Trophoblast cell (in vitro differentiated cells and primary cell): ENCODE measurements at places on chromosomes 6 and 20.

DNA sequence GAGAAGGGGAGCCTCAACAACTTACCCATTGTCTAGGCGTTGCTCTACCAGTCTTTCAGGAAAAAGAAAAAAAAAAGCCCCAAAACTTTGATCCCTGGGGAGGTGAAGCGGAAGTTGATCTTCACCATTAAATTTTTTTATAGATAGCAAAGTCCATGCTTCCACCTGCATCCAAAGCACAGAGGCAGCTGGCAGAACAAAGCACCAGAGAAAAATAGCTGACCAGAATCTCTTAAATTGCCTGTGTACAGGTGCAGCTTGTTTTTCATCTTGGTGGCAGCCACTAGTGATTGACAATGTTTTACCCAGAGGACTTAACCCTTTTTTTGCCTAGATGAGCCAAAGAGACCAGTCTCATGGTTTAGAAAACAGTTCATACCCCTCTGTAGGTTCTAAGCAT, 86.0 kb downstream of the MYB start:
- H3K4me3 ChIP-seq: no peak overlapping the region
- no peaks in the 10 kb centered on the region for H3K27me3 ChIP-seq
- H3K4me1 ChIP-seq: peaks cover 5% of the 10 kb centered on the region
- H3K27ac ChIP-seq: no peak overlapping the region
- no peak for DNase-seq

DNA sequence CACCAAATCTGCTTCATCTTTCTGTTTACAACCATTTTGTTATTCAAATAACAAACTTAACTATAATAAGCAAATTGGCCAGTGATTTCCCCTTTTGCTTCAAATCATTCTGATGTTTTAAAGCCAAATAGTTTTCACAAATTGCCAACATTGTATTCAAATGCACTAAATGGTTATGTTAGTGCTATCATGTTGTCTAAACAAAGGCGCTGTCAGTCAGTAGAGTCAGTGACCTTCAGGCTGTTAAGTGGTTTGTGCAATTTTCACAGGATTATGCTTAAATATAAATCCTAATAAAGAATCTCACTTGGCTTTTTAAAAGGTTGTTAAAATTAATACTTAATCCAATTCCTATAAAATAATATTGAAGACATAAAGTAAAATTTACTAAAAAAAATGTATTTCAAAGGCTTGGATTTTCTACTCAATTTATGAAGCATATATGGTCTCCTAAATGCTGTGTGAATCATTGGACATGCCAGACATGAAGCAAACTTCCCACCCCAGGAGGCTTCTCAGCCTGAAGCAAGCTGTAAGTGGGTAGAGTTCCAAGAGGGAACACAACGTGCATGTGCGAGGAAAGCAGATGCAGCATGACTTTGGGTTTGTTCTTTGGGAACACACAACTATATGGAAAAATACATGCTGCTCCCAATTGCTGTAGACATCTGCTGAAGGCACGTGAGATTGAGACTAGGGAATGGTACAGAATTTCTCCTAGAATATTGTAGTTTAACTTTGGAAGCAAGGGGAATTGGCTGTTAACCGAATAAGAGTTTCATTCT, 54.9 kb downstream of the RSPO3 start:
- DNase-seq: no peak
- H3K27me3 ChIP-seq: no peaks in the 10 kb centered on the region
- H3K36me3 ChIP-seq: no peaks in the 10 kb centered on the region
- no peak overlapping the region for H3K4me3 ChIP-seq
- no peaks in the 10 kb centered on the region for H3K4me1 ChIP-seq

DNA sequence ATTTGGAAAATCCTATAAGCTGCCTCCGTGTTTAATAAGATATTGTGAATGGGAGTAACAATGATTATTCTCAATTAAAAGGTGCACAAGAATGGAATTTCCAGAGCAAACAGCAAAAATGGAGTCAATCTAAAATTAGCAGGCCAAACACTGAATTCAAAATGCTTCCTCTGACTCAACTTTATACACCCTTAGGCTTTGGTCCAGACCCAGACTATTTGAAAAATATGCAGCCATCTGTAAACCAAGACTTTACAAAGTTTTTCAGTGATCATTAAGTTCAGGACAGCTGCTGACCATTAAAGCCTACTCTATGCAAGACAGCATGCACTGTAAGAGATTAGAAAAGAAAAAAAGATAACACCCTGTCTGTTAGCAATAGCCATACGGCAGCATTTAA, 39.4 kb upstream of the CCN6 start:
- DNase-seq: no peak
- no peaks in the 10 kb centered on the region for H3K36me3 ChIP-seq
- no peak overlapping the region for H3K27ac ChIP-seq
- no peaks in the 10 kb centered on the region for H3K4me1 ChIP-seq
- no peaks in the 10 kb centered on the region for H3K27me3 ChIP-seq

DNA sequence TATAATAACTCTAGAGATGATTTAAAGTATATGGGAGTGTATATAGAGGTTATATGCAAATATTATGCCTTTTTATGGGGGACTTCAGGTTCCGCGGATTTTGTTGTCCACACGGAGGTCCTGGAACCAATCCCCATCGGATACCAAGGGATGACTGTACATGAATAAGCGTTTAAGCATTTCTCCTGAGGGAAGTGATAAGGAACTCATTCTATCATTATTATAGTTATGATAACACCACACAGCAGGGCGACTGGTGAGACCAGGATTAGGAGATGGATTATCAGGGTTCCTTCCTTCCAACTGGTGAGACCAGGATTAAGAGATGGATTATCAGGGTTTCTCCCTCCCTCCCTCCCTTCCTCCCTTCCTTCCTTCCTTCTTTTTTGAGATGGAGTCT, 6.6 kb downstream of the ECI2 start:
- H3K4me3 ChIP-seq: no peak overlapping the region
- peaks cover 3% of the 10 kb centered on the region for H3K36me3 ChIP-seq

DNA sequence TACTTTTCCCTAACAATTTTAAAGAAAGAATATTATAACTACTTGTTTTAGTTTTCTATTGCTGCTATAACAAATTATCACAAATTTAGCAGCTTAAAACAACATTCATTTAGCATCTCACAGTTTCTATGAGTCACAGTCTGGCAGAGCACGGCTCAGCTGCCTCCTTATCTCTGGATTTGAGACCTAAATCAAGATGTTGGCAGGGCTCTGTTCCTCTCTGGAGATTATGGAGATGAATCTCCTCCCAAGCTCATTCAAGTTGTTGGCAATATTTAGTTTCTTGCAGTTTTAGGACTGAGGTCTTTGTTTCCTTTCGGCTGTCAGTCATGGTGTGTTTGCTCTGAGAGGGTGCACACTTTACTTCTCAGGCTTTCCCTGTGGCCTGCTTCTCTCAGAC, 1065.8 kb upstream of the EYS start:
- no peak overlapping the region for H3K4me3 ChIP-seq
- H3K36me3 ChIP-seq: no peaks in the 10 kb centered on the region
- H3K27me3 ChIP-seq: no peaks in the 10 kb centered on the region
- no peaks in the 10 kb centered on the region for H3K4me1 ChIP-seq

DNA sequence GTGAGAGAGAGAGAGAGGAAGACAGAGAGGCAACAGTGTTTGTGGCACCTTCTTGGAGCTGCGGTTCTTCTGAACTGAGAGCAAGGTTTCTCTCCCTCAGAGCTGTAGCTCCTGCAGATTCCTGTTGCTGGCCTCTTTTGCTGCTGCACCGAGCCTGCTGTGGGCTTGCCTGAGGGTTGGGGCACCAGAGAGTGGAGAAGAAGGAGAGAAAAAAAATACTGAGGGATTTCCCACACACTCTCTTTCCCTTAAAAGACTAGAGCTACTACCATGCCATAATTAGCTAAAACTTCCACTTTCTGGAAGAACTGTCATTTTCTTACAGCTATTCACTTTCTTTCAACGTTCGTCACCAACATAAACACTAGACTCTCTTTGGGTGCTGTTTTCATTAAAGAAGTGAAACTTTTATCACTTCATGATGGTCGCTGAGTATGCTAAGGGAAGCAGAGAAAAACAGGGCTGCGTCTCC, 18.2 kb upstream of the ECI2 start:
- H3K4me1 ChIP-seq: no peaks in the 10 kb centered on the region
- no peaks in the 10 kb centered on the region for H3K27me3 ChIP-seq

DNA sequence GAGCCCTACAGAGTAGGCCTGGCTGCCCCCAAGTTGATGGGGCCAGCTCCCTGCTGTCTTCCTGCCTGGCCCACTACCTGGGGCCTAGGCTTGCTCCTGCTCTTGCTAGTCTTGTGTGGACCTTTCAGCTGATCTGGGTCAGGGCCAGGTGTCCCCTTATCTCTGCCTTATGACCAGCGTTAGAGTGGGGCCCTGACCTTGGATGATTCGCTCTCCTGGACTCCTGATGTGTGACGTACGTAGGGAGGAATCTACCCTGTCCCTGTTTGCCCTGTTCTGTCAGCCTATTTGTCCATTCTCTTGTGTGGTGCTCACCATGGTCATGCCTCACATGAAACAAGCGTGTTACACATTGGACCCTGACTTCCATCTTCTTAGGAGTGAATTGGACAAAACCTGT, 571.8 kb downstream of the QKI start:
- no peaks in the 10 kb centered on the region for H3K27me3 ChIP-seq
- peak; percentile 97 for DNase-seq
- no peaks in the 10 kb centered on the region for H3K36me3 ChIP-seq
- H3K4me1 ChIP-seq: peaks cover 3% of the 10 kb centered on the region
- no peak overlapping the region for H3K27ac ChIP-seq

DNA sequence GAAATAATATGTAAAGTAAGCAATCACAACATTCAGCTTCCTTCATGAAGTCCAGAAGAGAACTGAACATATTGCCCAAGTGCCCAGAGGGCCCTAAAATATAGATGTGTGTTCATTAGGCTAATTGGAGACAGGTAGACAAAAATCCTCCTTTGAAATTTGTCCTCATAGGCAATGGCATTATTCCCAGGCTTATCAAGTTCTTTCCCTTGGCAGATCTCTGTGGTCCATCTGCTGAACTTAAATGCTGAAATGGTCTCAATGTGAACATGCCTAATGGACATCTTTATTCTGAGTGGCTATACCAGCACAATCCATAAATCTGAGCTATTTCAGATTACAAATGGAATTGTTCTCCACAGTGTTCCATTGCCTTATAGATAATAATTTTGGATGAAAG, 79.0 kb upstream of the BMP5 start:
- H3K27me3 ChIP-seq: no peaks in the 10 kb centered on the region
- no peak overlapping the region for H3K4me3 ChIP-seq
- no peaks in the 10 kb centered on the region for H3K4me1 ChIP-seq

GRCh38 chr6:117666881-117667280, 8.4 kb upstream of the NUS1 start:
- no peak for DNase-seq
- no peaks in the 10 kb centered on the region for H3K36me3 ChIP-seq
- H3K27ac ChIP-seq: no peak overlapping the region
- no peak overlapping the region for H3K4me3 ChIP-seq

DNA sequence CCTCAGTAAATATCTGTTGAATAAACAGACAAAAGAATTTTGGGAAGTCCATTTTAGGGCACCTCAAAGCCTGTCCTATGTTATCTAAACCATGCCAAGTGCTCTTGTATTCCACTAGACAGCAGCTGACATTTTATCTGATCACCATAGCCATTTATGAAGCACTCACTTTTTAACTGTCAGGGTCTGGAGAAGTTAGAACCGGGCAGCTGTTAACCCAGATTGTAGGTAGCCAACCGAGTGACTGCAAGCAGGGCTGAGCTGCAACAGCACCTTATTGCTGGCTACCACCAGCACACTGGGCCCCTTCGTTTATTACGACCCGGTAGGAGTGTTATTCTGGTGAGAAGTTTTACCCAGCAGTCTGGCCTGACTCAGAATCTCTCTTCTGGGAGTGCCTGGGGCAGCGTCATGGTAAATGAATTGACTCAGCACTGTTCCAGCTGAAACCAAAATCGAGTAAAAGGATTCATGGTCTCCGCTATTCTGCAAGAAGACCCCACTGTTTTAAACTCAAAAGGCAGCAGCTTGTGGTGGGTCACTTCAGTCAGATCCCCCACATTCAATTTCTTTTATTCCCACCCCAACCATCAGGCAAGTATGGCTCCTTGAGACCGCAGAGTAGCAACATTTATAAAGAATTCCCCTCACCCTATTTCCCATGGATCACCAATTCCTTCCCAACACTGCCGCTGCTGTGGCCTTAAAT, 1.7 kb downstream of the UBE2V1 start:
- H3K4me1 ChIP-seq: peaks cover 36% of the 10 kb centered on the region
- H3K36me3 ChIP-seq: peaks cover 8% of the 10 kb centered on the region
- peak overlapping the region; percentile 32 for H3K4me3 ChIP-seq
- DNase-seq: peak; percentile 73
- H3K27ac ChIP-seq: peak overlapping the region; percentile 81

DNA sequence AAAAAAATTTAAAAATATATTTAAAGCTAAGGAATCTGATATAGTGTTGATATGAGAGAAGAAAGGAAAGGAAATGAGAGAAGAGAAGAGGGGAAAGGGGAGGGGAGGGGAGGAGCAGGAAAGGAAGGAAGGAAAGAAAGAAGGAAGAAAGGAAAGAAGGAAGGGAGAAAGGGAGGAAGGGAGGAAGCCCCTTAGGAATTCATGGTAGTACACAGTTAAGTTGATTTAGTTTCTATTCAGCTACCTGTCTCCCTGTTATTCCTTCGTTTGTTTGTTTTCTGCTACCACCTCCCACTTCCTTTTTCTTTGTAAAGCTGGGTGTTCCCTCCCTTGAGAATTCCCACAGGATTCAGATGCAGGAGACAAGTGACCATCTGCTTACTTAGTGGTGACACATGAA, 1025.4 kb upstream of the FLRT3 start:
- H3K27ac ChIP-seq: no peak overlapping the region
- H3K4me3 ChIP-seq: no peak overlapping the region
- DNase-seq: no peak
- no peaks in the 10 kb centered on the region for H3K4me1 ChIP-seq
- no peaks in the 10 kb centered on the region for H3K27me3 ChIP-seq

DNA sequence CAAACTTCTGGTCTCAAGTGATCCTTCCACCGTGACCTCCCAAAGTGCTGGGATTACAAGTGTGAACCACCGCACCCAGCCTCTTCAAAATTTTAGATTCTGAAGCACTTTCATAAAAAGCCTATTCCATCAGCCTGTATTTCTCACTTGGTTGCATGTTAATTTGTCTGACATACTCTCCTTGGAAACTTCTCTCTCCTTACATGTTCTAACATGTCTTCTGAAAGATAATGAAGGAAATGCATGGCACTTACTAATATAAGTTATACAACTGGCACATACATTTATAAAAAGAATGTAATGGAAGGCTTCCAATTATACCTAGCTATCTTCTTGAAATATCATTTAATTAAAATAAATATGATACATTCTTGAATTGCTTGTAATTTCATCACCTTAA, 597.5 kb downstream of the TBC1D32 start:
- DNase-seq: no peak
- H3K27me3 ChIP-seq: no peaks in the 10 kb centered on the region
- no peak overlapping the region for H3K4me3 ChIP-seq

GRCh38 chr20:7938058-7938457, 2.2 kb downstream of the HAO1 start:
- no peak overlapping the region for H3K4me3 ChIP-seq
- no peaks in the 10 kb centered on the region for H3K27me3 ChIP-seq
- no peak for DNase-seq
- H3K36me3 ChIP-seq: no peaks in the 10 kb centered on the region
